ENCODE measurements at places on chromosomes 3 and 15. TPM values are rescaled to one million over a fixed set of nuclear protein-coding genes. Genes with fewer than 3 reads are reported as not detected.

KBTBD13 gene
- total RNA-seq: not detected

NIPA2 gene
- 102 TPM for total RNA-seq

HACD3 gene
- total RNA-seq: 51.4 TPM

SKOR1 gene
- 0.15 TPM for total RNA-seq

SLC9C1 gene
- total RNA-seq: not detected

CD80 gene
- 16.8 TPM for total RNA-seq

DNA sequence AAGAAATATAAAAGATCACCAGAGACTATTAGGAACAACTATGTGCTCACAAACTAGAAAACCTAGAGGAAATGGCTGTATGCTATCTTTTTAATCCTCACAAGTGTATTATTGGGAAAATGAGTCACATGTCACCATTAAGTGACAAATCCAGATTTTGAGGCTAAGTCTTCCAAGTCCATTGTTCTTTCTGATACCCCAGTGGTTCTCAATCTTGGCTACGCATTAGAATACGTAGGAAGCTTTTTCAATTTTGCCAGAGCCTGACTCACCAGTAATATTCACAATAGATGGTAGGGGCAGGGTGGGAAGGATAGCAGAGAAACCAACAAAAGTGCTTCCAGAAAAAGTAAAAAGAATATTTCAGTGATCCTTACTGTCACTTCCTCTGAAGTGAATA lies 117.0 kb downstream of the FILIP1L start:
- no peak for DNase-seq

GRCh38 chr15:83064859-83065258 lies 2.2 kb downstream of the BTBD1 start:
- no peak for DNase-seq

GRCh38 chr3:32335365-32336112 lies 56.1 kb upstream of the CMTM7 start:
- DNase-seq: no peak

DNA sequence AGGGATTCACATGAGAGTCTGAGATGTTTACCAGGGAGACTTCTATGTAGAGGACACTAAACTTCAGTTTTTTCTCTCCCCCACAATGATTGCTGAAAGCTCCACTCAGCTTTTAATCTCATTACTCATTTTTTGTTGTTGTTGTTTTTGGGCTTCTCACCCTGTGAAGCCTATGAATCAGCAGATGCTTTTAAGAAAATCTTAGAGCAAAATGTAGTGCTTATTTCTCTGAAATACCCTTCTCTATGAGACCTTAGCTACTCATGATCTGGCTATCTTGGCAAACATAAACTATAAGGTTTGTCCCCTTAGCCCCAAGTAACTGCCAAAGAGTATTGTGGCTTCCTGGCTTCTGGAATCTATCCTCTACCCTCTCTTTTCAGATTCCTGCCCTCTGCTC lies 537.3 kb downstream of the OCA2 start:
- no peak for DNase-seq

DNA sequence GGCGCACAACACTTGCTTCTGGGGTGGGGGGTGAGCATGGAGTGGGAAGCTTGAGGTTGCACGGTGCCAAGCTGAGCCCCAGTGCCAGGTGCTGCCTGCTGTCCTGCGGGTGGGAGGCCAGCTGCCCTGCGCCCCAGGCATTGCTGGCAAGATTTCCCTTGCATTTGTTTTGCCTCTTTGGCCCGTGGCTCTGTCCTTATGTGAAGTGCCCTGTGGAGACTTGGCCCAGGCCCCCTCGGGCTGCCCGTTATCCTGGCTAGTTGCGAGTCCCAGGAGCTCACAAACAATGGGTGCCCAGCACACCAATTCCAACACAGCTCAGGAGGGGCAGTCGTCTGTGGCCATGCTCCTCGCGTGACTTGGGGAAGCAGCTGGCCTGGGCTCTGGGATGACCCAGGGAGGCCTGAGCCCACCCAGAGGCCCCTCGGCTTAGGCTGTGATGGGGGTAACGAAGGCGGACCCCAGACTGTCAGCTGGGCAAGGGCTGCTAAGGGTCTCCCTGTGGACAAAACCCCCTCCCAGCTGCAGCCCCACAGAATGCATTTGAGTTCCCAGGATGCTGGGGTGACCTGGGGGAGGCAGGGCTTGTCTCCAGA lies 5.9 kb downstream of the C3orf22 start:
- DNase-seq: no peak

- DNase-seq: no peak
Measured at GRCh38 chr3:184238246-184238818, 8.9 kb downstream of the VWA5B2 start.

- DNase-seq: no peak
Measured at GRCh38 chr3:71523628-71524027, 59.9 kb downstream of the FOXP1 start.

DNA sequence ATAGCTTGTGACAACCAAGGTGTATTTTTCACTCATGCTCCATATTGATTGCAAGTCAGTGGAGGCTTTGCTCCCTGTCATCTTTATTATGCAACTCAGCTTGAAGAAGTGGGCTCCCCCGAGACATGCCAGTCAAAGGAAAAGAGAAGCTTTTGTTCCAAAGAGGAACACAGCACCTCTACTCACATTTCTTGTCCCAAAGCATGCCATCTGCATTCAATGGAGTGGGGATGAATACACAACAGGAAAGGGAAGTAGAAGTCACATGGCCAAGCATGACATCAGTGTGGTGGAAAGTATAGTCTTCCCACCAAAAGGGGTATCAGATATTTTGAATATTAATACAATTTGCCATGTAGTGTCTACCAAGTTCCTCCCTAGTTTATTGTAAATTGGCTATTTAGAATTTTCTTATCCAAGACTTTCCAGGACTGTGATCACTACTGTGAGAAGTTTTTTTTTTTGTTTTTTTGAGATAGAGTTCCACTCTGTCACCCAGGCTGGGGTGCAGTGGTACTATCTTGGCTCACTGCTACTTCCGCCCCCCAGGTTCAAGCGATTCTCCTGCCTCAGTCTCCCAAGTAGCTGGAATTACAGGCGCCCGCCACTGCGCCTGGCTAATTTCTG lies 114.5 kb downstream of the GMPS start:
- no peak for DNase-seq

GRCh38 chr3:142912402-142913172 lies 23.7 kb upstream of the PCOLCE2 start:
- DNase-seq: no peak

DNA sequence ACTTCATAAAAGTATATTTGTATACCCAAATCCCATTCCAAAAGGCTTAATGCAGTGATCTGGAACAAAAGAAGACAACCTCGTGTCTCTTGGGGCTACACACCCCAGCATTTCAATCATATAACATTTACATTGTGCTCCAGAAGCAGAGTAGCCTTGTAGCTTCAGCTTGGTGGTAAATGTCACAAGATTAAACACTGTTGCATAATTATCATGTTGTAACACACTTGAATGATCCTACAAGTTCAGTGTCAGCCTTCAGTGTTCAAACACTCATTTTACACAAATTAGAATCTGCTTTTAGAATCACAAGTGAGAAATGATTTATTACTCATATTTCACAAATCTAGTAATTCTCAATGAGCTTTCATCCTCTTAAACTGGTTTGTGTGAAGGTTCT lies 122.6 kb downstream of the CNTN3 start:
- DNase-seq: no peak

DNA sequence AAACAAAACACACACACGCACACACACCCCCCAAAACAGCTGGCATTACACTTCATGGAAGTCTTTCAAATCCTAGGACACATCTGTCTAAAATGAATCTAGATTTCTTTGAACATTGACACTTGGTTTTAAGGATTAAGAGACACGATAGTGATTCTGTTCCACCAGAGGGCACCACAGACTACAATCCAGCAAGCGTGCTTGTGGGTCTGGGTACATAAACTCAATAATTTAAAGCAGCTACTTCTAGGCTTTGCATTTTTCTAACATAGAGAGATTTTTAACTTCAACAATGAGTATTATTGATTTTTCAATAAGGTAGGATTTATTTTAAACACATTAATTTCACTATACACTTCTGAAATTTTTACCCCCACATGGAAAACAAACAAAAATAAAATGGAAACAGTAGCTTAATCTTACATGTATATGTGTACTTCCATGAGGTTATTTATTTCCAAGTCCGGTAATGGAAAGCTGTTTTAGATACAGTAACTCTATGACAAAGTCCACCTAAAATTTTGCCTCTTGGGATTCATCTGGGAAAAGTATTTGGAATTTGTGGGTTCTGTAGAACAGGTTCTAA lies 564.0 kb upstream of the TGFBR2 start:
- DNase-seq: peak; percentile 16

- no peak for DNase-seq
Measured at GRCh38 chr3:51393564-51393963, 2.5 kb downstream of the RBM15B start.

DNA sequence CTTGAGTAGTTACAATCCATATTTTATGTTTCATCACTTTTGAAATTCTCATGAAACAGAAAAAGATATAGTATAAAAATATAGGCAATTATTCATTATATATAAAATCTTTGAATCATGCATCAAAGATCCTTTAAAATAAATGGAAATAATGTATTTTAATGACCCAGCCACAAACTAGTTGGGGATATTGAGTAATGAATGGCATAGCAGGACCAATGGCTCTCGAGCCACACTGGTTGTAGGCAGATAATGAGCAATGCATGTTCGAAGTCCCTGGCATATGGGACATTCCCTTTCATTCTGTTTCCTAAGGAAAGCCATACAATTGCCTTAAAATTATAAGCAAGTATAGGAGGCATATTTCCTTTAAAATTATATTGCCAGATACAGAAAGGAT lies 107.4 kb upstream of the IL12A start:
- DNase-seq: no peak

Data from CD8-positive, alpha-beta memory T cell (primary cell).